Breast epithelium (tissue), 4 donors: ENCODE measurements at places on chromosomes 12 and 14.

DNA sequence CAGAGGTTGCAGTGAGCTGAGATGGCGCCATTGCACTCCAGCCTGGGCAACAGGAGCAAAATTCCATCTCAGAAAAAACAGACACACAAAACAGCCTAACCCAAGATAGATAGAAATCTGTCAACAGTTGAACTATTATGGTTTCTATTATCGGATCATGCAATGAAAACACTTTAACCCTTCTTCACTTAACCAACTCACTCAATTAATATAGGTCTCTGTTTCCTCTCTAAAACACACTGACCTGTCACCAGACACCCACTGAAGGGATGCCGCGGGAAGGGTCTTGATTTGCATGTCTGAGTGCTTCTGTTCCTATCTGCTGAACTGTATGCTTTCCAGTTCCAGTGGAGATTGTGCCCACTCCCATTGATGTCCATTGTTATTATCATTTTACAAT is 38.0 kb upstream of the NUDT4 start:
- H3K27ac ChIP-seq = no peak overlapping the region
- H3K36me3 ChIP-seq = no peaks in the 10 kb centered on the region
- no peak for DNase-seq
- H3K4me3 ChIP-seq = no peak overlapping the region

DNA sequence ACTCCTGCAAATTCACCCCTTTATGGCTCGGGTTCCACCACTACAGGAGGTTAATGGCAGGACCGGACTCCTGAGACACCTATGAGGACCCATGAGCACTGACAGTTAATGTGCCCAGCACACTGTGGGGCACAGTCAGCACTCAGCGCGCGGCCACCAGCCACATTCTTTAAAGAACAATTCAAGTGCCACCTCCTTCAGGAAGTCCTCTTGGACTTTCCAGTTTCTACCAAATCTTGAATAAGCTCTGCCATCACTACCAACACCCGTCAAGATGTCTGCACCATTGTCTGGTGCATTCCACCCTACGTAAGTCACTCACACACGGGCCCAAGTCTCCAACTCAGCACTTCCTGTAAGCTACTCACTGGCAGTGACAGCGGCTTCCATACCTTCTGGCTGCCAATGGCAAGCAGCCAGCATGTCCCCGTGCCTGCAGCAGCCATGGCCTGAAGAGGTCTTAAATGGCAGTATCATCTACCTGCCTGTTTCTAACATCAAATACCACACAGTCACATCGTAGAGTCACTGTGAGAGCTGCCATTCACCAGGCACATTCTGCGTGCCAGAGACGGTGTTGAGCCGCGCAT is 48.5 kb downstream of the CDC42BPB start:
- DNase-seq = peak; percentile 48
- no peak overlapping the region for H3K27ac ChIP-seq
- no peaks in the 10 kb centered on the region for H3K27me3 ChIP-seq
- H3K36me3 ChIP-seq = no peaks in the 10 kb centered on the region

DNA sequence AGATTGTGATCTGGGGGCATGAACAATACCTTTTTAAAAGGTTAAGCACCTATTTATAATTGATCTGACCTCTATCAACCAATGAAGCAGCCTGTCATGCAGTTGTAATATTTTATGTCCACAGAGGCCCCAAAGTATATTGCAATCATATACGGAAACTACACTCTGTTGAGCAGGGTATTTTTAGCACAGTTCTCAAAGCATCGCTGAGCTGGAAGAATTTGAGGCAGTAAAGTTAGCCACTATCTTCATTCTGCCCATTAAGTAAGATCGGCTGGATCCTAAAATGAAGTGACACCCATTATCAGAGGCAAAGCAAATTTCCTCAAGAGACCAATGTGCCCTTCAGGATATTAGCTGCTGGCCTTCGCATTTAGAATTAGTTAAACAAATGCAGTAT is 47.7 kb upstream of the GRIP1 start:
- no peaks in the 10 kb centered on the region for H3K4me1 ChIP-seq
- H3K27ac ChIP-seq = no peak overlapping the region
- DNase-seq = no peak
- no peaks in the 10 kb centered on the region for H3K27me3 ChIP-seq

- no peak overlapping the region for H3K4me3 ChIP-seq
- peaks cover 4% of the 10 kb centered on the region for H3K4me1 ChIP-seq
Measured at GRCh38 chr14:90302529-90303303, 29.0 kb downstream of the NRDE2 start.

- no peaks in the 10 kb centered on the region for H3K4me1 ChIP-seq
- no peaks in the 10 kb centered on the region for H3K36me3 ChIP-seq
- H3K4me3 ChIP-seq = no peak overlapping the region
- H3K27me3 ChIP-seq = no peaks in the 10 kb centered on the region
Measured at GRCh38 chr12:32305163-32305562, 94.2 kb upstream of the FGD4 start.

DNA sequence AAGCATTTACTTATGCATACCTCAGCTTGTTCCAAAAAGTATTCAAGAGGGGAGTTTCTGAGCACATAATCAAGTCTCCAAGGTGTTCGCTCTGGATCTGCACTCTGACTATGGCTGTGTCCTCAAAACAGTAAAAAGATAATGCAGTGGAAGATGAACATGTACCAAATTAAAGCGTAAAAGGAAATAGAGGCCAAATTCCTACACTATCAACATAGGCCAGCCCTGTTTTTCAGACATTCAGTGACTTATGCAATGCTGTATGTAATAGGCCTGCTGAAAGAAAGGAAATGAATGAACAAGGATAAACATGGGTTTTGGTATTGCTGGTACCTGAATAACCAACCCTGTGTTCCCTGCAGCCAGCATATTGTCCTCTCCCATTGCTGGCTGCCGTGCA is 115.7 kb downstream of the SAMD4A start:
- H3K27ac ChIP-seq = no peak overlapping the region
- H3K27me3 ChIP-seq = no peaks in the 10 kb centered on the region
- no peaks in the 10 kb centered on the region for H3K4me1 ChIP-seq
- no peaks in the 10 kb centered on the region for H3K36me3 ChIP-seq
- DNase-seq = no peak
- no peak overlapping the region for H3K4me3 ChIP-seq

- H3K4me1 ChIP-seq = no peaks in the 10 kb centered on the region
- H3K27ac ChIP-seq = no peak overlapping the region
- H3K36me3 ChIP-seq = no peaks in the 10 kb centered on the region
- no peak for DNase-seq
- no peak overlapping the region for H3K4me3 ChIP-seq
- no peaks in the 10 kb centered on the region for H3K27me3 ChIP-seq
Measured at GRCh38 chr12:104846056-104846767, 111.9 kb downstream of the SLC41A2 start.

- no peak for DNase-seq
- no peak overlapping the region for H3K27ac ChIP-seq
- H3K4me3 ChIP-seq = no peak overlapping the region
- no peaks in the 10 kb centered on the region for H3K4me1 ChIP-seq
Measured at GRCh38 chr14:27506272-27506671, 908.4 kb upstream of the NOVA1 start.

- H3K4me3 ChIP-seq = no peak overlapping the region
- H3K27ac ChIP-seq = no peak overlapping the region
- no peak for DNase-seq
Measured at GRCh38 chr12:31485571-31485970, 105.4 kb downstream of the DENND5B start.

GRCh38 chr14:85358136-85358785 is 171.7 kb upstream of the FLRT2 start:
- no peaks in the 10 kb centered on the region for H3K27me3 ChIP-seq
- no peak overlapping the region for H3K4me3 ChIP-seq
- no peak overlapping the region for H3K27ac ChIP-seq
- no peaks in the 10 kb centered on the region for H3K36me3 ChIP-seq
- DNase-seq = no peak

DNA sequence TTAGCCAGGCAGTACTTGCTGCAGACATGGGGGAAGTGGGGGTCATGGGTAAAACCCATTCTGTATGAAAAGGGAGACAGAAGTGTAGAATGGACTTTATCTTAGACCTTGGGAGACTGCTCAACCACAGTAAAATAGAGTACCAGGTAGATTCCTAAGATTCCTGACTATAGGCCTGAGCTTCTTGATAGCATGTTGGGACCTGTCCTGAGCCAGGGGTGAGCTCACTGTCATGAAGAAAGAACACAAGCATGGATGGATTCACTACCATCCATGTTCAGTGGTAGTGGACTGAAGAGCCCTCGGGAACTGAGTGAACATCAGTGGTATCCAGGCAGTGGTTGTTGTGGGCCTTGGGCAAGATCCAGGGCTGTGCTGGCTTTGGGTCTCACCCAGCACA is 1003.8 kb downstream of the TMTC2 start:
- H3K27ac ChIP-seq = no peak overlapping the region
- H3K4me1 ChIP-seq = no peaks in the 10 kb centered on the region
- DNase-seq = no peak
- no peak overlapping the region for H3K4me3 ChIP-seq
- no peaks in the 10 kb centered on the region for H3K27me3 ChIP-seq
- no peaks in the 10 kb centered on the region for H3K36me3 ChIP-seq

DNA sequence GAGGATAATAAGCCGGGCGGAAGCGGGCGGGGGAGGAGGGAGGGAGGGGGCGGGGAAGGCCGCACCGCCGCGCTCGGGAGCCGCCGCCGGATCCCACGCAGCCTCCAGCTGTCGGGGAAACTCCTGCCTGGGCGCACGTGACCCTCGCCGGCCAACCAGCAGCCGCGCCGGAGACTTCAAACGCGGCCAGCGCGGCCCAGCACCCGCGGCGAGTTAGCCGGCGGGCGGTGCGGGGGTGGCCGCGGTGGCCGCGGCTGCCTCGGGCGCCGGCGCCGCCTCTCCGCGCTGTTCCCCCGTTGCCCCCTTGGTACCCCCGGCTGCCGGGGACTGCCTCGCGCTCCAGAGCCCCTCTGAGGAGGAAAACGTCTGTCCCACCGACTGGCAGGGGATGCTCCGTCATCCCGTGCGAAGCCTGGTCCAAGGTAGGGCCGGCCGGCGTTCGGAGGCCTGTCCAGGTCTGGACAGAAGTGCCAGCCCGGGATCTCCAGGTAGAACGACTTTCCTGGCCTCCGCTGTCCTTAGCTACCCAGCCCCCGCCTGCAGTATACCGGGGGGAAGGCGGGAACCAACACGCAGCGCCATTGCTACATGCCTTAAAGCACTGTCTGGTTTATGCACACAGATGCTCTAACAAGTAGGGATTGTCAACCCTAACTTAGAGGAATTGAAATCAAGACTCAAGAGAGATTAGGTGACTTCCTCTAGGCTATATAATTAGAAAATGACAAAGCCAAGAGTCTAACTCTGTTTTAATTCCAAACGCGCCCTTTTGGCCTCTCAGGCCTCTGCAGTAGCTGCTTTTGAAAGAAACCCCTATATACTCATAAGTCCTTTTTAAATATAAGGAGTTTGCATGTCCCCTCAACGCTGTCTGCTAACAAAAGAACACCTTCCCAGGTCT is at the start of gene YAF2:
YAF2 (minus strand) TSS at position 9 of the 901 bp plus-strand sequence. CDS start 68 bp downstream, outside the sequence.
- H3K36me3 ChIP-seq = no peaks in the 10 kb centered on the region
- peak; percentile 73 for DNase-seq
- no peaks in the 10 kb centered on the region for H3K4me1 ChIP-seq
- peak within 1 kb of the TSS; percentile 98 for H3K27ac ChIP-seq
- peak within 1 kb of the TSS; percentile 99 for H3K4me3 ChIP-seq

GRCh38 chr12:65308006-65308405 is 29.5 kb downstream of the MSRB3 start:
- H3K27ac ChIP-seq = no peak overlapping the region
- no peak overlapping the region for H3K4me3 ChIP-seq
- no peaks in the 10 kb centered on the region for H3K4me1 ChIP-seq
- DNase-seq = no peak
